Stimulated activated CD8-positive, alpha-beta memory T cell treated with anti-CD3 and anti-CD28 coated beads, Interleukin-15, amount 100 ng/mL, for 1 hour (primary cell): ENCODE measurements at places on chromosomes 11 and 22.

GRCh38 chr11:87290304-87290922 lies 252.7 kb downstream of the TMEM135 start:
- DNase-seq: no peak

- no peak for DNase-seq
Observed at GRCh38 chr22:45775569-45776312, 104.1 kb downstream of the ATXN10 start.

DNA sequence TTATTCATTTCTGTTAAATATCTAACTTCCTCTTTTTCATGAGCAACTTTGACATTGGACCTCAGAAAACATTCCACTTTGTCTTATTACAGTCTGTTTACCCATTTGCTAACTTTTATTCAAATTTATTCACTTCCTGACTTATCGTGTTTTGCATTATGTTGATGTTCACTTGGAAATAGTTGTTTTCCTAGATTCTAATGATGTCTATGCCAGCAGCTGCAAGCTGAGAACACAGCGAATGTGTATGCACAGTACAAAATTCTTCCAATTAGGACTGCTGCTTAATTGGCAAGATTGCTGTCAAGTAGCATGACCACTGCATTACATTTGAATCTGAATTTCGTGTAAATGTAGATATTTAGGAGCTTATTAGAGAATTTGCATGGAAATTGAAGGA lies 61.5 kb upstream of the GRIA4 start:
- no peak for DNase-seq

DNA sequence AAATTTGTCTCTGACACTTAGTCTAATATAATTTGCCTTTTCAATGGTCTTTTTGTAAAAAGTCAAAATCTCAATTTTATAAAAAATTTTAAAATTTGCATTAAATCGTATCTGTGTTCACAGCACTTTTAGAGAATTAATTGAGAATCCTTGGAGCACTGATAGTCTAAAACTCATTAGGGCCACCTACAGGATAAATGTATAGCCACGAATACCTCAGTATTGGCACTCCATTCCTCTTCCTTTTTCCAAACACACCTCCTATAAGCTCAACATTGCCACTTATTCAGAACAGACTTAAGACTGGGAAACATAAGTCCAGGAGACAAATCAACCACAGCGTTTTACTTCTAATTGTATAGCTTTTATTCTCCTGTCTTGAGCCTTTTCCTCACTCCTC lies 776.0 kb upstream of the ARHGAP42 start:
- DNase-seq: no peak

DNA sequence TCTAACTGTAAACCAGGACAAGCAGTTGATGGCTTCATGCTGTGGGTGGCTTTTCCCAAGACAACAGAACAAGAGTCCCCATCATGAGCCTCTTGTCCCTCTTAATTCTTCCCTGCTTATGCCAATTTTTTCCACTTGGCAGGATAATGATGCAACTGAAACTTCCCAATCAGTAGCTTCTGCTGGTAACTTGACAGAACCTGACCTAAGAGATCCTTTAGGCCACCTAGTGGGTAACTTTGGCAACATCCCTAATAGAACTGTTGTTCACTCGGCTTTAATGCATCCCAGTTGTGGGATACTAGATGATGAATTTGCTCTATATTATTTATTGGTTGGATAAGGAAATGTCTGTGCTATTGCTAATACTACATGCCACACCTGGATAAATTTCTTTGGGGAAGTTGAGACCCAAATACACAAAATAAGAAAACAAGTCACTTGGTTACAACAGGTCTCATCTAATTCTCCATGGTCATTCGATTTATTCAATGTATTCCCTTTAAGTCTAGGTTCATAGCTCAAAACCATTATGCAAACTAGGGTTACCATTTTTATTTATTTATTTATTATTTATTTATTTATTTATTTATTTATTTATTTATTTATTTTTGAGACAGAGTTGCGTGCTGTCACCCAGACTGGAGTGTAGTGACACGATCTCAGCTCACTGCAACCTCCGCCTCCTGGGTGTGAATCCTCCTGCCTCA lies 41.4 kb upstream of the NFAM1 start:
- no peak for DNase-seq

DNA sequence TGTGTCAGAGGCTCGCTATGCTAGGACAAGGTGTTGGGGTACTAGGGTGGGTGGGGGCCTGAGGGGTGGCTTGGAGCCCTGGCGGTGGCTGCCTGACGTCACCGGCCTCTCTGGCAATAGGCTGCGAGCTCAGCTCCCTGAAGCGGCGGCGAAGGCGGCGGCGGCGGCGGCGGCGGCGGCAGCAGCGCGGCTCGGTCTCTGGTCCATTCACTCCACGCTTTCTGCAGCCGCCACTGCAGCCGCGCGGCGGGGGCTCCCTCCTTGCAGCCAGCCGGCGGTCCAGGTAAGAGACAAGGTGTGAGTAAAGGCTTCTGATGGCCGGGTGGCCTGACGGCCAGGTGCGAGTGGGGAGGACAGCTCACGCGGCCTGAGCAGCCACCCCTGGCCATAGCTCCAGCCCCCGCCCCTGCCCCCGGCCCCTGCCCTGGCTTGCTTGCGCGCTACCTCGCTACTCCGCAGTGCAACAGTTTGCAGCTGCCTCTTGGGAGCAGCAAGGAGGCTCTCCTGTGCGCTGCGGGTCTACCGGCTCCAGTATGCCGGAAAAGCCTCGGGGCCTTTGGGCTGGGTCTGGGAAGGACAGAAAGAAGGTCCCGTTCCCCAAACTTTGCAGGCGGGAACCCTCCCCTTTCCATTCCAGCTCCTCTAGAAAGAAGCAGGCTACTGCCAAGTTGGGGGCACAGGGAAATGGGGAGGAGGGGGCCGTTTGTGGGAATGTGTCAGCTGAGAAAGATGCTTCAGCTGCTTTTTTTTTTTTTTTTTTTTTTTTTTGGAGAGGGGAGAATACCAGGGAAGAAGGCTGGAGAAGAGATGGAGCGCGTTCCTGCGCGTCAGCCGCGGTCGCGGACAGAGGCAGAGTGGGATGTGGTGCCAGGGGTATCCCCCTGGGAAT lies at the start of gene C11orf87:
Gene C11orf87 (plus strand): TSS at position 210 of the 889 bp plus-strand sequence. CDS start 1,444 bp downstream, outside the sequence.
- DNase-seq: no peak

DNA sequence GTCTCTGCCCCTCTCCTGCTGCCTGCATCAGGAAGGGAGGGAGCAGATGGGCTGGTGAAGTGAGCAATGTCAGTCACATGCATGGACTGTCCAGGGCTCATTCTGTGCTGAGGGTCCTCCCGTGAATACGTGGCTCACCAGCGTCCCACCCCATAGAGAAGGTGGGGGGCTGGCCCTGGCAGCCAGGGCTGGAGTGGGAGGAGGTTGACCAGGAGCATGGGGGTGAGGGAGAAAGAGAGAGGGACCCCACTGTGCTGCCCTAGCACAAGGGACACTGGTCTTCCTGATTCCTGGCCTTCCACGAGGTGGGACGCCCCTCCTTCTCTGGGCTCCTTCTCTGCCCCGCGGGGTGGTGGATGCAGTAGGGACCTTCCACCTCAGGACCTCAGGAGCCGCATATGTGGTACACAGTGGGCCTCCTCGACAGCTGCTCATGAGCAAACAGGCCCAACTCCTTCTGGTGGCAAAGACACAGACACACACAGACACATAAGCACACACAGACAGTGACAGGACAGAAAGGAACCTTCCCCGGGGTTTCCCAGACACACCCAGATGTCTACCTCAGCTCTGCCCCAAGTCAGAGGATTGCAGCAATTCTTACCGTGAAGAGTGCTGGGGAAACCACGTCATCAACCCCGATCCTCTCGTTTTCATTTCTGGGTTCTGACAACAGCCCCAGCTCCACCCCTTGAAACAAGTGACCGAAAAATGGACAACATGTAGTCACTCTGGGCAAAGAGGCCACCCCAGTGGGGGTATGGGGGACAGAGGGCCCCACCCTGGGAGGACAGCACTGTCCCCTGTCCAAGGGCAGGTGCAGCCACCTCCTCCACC lies 3.6 kb upstream of the APOBEC3A start:
- no peak for DNase-seq

- DNase-seq: no peak
Observed at GRCh38 chr11:66562907-66563583, 5.4 kb downstream of the CTSF start.

- DNase-seq: no peak
Observed at GRCh38 chr11:43419460-43419859, 60.7 kb downstream of the TTC17 start.

DNA sequence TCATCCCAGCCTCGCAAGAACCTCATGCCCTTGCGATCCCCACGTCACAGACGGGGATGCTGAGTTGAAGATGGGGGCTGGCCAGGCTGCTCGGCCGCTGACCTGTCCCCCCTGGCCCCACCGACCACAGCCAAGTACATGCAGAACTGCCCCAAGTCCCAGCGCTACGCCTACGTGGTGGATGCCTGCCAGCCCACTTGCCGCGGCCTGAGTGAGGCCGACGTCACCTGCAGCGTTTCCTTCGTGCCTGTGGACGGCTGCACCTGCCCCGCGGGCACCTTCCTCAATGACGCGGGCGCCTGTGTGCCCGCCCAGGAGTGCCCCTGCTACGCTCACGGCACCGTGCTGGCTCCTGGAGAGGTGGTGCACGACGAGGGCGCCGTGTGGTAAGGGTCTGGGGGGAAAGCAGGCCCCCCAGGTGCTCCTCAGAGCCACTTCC lies 10.0 kb downstream of the MUC5B start:
- no peak for DNase-seq

GRCh38 chr11:33530815-33531214 lies 169.8 kb downstream of the C11orf91 start:
- no peak for DNase-seq

- DNase-seq: no peak
Observed at GRCh38 chr11:93249459-93250220, 51.8 kb upstream of the SLC36A4 start.

DNA sequence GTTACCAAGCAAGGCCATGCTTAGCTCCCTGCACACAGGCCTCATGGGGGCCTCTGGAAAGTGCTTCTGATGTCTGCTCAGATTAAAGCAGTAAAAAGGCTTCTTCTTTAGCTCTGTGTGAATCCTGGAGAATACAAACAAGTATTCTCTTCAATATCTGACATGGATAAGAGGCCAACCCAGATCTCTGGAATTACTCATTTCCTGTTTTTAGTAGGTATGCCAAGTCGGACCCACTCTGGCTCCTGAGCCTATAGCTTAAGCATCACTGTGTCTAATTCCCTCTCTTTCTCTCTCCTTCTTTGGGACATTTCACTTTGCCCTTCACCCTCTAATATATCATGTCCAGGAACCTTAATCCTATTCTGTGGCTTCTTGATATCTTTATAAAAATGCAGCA lies 529.6 kb upstream of the CCDC90B start:
- no peak for DNase-seq

GRCh38 chr11:110455718-110456117 lies 26.0 kb downstream of the FDX1 start:
- DNase-seq: no peak
